Stimulated activated CD4-positive, alpha-beta T cell treated with anti-CD3 and anti-CD28 coated beads, Interleukin-1b, Interleukin-23, amount 100 ng/mL, for 1 hour (primary cell): ENCODE measurements at places on chromosomes 16 and 17.
A peak's percentile ranks its signal among the peaks of the same experiment; 100 is the strongest.

- DNase-seq: no peak
These were observed 25.3 kb downstream of the CMIP start for GRCh38 chr16:81469710-81470535.

- DNase-seq: no peak
These were observed 11.8 kb downstream of the HASPIN start for GRCh38 chr17:3735515-3735914.

DNA sequence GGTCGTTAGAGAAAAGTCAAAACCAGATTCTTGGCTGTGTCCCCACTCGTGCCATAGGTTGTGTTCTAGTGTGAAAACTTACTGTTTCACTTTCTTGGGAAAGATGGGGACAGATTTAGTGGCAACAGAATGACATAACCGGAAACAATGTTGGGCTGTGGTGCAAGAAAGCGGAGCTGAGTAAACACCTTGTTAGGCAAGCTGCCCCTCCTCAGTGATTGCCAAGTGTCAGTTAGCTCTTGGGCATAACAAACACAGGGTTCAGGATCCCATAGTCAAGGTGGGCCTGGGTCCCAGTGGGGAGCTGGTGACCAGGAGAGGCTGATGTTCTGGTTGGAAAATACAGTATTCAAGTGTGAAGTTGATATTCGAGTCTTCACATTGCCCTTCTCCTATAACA, 15.4 kb downstream of the UBN1 start:
- no peak for DNase-seq

DNA sequence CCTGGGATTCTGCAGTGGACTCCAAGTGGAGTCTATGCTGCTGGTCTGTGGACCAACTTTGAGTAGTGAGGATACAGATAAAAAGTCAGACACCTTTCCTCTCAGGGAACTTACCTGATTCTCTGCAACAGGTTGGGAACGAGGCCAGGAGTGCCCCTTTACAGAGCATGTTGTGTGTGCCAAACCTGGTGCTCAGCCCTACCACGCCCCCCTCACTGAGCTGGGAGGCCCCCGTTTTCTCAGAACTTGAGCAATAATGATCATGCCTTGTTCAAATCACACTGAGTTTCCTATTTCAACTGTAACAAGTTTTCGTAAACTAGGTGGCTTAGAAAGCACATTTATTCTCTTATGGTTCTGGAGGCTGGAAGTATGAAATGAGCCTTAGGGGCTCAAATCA, 182.0 kb downstream of the COPRS start:
- DNase-seq: no peak

DNA sequence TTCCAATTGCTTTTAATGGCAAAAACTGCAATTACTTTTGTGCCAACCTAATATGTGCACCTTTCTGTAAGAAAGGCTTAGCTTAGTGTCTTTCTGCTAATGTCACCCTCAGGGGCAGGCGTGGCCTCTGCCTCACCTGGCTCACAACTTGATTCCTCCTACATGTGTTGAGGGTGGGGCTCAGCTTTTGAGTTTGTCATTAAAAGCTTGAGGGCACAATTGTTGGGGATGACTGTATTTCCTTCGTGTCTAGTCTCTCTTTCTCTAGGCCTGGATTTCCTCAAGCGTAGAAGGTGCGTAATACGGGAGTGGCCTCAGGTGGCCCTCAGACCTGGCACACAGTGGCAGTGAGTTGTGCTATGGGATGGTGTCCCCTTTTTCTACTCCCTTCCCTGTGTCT, 94.4 kb downstream of the CLEC16A start:
- no peak for DNase-seq

GRCh38 chr17:50212121-50212843, 10.9 kb upstream of the COL1A1 start:
- no peak for DNase-seq

DNA sequence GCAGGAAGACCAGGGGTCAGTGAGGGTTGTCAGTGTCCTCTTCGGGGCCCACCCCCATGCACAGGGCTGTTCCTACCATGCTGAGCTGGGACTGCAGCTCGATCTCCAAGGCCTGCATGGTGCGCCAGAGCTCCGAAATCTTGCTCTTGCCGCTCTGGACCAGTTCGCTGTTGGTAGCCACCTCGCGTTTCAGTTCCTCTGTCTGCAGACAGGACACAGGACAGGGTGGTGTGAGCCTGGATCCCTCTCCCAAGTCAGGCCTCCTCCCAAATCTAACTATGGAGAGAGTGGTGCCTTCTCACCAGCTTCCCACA, 90.9 kb downstream of the GOSR1 start:
- no peak for DNase-seq

DNA sequence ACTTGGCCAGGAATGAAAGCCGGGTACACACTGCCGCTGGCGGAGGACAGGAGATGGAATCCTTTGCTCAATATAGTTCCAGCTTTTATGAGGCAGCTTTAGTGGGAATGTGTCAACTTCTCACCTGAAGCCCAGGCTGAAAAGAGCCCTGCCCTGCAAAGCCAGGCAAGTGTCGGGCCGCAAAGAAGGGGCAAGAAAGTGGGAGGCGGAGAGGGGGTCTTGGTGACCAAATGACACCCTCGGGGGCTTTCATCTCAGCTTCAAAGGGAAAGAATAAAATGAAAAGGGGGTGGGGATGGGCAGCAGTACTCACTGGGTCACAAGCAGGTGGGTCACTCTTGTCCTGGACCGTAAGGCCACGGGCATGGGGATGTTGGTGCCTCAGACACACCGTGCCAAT, 62.9 kb downstream of the C16orf95 start:
- no peak for DNase-seq

GRCh38 chr17:81952792-81953228, 5.8 kb upstream of the MYADML2 start:
- DNase-seq: no peak

DNA sequence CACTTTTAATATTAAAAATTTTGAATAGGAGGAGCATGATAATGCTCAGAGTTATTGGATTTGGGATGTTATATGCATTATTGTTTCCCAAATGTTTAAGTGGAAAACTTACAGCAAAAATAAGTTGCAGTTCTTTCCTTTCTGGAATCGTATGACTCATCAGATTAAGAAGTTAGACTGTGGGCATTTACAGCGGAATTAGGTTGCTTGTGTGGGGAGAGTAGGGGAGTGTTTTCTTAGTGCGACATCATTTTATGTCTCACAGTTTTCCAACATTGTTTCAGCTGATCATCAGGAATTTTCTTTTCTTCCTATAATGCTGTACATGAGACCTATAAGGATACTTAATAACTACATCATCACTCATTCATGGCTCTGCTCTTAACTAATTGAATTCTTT, 1631.8 kb downstream of the CDH8 start:
- DNase-seq: no peak

- DNase-seq: no peak
These were observed 6.1 kb downstream of the DRC3 start for GRCh38 chr17:17978481-17979424.

GRCh38 chr16:16163571-16163970, 59.7 kb downstream of the ABCC6 start:
- DNase-seq: no peak

DNA sequence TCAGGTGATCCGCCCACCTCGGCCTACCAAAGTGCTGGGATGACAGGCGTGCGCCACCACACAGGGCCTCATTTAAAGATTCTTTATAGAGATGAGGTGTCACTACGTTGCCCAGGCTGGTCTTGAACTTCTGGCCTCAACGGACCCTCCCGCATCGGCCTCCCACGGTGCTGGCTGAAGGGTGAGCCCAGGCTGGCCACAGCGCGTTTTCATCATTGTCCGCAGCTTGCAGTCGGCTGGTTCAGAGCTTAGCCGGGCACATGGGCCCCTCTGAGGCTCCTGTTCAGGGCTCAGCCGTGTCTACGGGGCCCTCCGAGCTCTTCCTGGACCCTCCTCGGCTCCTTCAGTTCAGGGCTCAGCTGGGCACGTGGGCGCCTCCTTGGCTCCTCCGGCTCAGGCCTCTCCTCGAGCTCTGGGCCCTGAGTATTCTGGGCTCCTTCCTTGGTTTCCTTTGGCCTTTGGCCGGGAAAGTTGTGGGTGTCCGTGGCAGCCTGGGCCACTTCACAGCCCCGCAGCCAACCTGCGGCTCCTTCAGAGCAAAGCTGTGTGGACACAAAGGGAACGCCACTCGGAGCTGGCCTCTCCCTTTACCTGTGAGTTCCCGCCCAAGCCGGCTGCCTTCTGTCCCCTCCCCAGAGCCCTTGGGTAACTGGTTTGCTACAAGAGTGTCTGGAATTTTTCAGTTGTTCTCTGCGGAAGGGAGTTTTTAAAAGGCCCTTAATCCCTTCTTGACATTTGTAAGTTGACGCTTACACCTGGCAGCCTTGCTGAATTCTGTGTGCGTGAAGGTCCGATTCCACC, 1.2 kb upstream of the MSLN start:
- DNase-seq: no peak

- DNase-seq: no peak
These were observed 14.0 kb downstream of the NAGPA start for GRCh38 chr16:5019775-5020174.

- no peak for DNase-seq
These were observed 25.0 kb downstream of the WNT9B start for GRCh38 chr17:46876353-46876887.

- no peak for DNase-seq
These were observed 208.5 kb downstream of the STX8 start for GRCh38 chr17:9367156-9367555.

DNA sequence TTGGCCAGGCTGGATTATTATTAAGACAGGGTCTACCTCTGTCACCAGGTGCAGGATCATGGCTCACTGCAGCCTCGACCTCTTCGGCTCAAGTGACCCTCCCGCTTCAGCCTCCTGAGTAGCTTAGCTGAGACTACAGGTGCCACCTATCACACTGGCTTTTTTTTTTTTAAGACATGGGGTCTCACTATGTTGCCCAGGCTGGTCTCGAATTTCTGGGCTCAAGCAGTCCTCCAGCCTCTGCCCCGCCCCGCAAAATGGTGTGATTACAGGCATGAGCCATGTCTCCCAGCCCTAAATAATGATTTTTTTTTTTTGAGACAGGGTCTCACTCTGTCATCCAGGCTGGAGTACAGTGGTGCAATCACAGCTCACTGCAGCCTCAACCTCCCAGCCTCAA, 5.8 kb downstream of the OVCA2 start:
- DNase-seq: no peak

- no peak for DNase-seq
These were observed 85.6 kb downstream of the OMG start for GRCh38 chr17:31211352-31212012.

DNA sequence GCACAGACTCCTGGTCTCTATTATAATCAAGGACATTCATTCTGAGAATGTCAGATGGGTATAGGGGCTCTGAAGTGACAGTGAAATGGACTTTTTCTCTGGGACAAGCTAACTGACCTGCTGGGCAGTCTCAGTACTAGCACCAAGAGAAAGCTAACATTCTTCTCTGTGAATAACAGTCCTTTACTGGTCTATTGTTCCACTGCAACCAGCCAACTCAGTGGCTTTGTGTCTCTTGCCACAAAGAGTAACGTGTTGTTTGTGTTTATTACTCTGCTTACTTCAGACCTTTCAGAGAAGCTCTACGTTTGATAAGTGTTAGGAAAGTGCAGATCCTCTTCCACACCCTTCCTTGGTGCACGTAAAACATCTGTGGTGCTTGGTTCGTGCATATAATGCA, 61.5 kb upstream of the BCAR1 start:
- no peak for DNase-seq

DNA sequence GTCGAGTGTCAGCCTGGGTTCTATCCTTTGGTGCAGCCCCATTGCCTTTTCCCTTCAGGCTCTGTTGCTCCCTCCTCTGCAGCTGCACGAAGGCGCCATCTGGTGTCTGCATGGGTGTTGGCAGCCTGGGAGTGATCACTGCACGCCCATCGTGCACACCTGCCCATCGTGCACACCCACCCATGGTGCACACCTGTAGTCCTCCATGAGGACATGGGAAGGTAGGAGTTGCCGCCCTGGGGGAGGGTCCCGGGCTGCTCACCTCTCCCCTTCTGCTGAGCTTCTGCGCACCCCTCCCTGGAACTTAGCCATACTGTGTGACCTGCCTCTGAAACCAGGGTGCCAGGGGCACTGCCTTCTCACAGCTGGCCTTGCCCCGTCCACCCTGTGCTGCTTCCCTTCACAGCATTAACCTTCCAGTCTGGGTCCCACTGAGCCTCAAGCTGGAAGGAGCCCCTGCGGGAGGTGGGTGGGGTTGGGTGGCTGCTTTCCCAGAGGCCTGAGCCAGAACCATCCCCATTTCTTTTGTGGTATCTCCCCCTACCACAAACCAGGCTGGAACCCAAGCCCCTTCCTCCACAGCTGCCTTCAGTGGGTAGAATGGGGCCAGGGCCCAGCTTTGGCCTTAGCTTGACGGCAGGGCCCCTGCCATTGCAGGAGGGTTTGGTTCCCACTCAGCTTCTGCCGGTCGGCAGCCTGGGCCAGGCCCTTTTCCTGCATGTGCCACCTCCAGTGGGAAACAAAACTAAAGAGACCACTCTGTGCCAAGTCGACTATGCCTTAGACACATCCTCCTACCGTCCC, 2.9 kb downstream of the CTRL start:
- peak; percentile 41 for DNase-seq

- no peak for DNase-seq
These were observed 969.7 kb downstream of the CDH11 start for GRCh38 chr16:64151990-64152767.

DNA sequence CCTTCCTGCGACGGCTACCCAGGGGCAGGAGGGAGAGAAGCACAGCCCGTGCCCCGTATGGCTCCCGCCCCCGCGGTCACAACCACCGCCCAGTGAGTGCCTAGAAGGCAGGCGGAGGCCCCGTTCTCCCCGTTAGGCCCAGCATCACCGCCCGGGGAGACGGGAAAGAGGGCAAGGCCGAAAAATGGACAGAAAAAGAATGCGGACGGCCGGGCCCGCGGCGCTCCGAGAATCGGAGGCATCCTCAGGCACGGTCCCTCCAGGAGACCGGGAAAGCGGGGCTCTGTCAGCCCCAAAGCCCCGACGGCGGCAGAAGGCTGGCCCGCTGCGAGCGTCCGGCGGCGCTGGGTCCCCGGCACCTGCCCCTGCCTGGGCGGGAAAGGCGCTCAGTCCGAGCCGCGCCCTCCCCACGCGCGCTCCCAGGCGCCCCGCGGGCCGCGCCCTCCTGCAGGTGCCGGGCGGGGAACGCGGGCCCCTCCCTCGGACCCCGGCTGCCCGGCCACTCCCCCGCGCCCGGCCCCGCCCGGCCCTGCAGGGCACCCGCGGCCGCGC, 407 bp downstream of the MCRIP1 start:
- DNase-seq: no peak

DNA sequence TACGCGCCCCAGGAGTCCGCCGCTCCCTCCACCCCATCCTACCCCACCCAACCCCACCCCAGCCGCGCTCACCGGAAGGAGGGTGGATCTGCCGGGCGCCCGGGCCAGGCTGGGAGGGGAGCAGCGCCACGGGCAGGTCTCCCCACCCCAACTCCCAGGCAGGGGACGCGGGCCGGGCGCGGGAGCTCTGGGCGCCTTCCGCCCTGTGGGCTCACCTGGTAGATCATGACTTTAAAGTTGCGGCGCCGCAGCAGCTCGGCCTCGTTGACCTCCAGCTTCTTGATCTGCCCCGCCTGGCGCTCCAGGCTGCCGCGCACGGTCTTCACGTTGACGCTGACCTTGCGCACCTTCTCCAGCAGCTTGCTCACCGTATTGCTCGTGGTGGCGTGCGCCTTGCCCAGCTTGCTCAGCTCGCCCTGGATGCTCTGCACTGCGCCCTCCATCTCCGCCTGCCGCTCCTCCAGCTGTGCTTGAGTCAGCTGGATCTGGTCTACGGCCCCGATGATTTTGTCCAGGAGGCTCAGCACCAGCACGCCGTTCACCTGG, 571 bp downstream of the CAVIN1 start:
- no peak for DNase-seq

- no peak for DNase-seq
These were observed 670 bp downstream of the RPS2 start for GRCh38 chr16:1963806-1964505.
